ENCODE measurements at places on chromosomes 7 and 10.

- DNase-seq: no peak
Observed at GRCh38 chr7:125184801-125185200, 255.2 kb upstream of the POT1 start.

GRCh38 chr10:98396096-98397063, 18.6 kb downstream of the PYROXD2 start:
- DNase-seq: no peak

- no peak for DNase-seq
Observed at GRCh38 chr7:46139079-46139478, 218.0 kb upstream of the IGFBP3 start.

DNA sequence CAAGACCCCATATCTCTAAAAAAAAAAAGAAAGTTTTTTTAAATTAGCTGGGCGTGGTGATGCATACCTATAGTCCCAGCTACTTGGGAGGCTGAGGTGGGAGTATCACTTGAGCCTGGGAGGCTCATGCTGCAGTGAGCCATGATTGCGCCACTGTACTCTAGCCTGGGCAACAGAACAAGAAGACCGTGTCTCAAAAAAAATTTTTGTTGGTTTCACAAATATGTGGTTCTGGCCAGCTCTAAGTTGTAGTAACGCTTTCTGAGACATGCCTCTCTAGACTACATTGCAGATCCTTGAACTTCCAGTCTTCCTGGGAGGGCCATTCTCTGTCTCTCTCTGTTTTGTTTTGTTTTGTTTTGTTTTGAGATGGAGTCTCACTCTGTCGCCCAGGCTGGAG, 24.6 kb upstream of the RHBDD2 start:
- DNase-seq: no peak

- no peak for DNase-seq
Observed at GRCh38 chr7:98913612-98914011, 35.3 kb downstream of the TRRAP start.

DNA sequence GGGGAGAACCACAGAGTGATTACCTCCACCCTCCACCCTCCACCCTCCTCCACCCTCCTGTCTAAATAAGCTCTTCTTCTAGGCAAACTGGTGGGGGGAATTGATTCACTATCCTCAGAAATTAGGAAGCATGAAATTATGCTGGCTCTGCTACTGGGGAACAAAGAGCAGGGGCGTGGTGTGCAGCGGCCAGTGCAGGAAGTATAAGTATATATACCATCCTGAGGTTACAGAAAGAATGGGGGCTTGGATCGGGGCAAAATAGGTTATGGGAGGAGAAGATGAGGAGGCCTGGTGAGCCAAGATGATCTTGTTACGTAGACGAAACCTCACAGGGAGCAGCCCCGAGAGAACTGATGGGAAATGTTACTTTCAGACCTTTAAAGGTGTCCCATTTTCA, 49.1 kb downstream of the SYPL1 start:
- no peak for DNase-seq

GRCh38 chr7:47347346-47347745, 234.6 kb downstream of the TNS3 start:
- no peak for DNase-seq

GRCh38 chr7:16778476-16778875, 24.9 kb downstream of the TSPAN13 start:
- DNase-seq: no peak

DNA sequence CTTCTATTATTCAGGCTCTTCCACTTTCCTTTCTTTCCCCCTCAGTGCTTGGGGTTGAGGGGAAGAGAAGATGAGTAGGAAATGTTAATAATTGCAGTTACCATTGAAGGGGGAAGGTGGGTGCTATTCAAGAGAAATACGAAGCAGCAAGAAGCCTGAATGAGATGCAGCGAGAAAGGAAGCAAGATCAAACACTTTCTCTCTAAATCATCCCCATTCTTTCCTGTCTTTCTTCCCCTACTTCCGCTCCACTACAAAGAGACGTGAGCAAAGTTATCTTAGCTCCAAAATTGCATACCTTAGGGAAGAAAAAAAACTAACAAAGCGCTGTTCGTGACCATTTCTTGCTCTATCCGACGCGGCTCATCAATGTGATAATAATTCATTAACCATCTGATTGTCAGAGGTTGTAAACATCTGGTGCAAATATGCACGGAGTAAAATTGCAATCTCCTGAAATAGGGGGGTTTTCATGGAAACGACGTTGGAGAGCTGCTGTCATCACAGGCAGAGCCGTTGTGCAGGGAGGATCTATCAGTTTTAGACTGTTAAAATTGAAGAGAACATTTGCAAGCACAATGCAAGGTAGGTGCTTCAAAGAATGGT, 15.2 kb upstream of the PARD3 start:
- DNase-seq: no peak

DNA sequence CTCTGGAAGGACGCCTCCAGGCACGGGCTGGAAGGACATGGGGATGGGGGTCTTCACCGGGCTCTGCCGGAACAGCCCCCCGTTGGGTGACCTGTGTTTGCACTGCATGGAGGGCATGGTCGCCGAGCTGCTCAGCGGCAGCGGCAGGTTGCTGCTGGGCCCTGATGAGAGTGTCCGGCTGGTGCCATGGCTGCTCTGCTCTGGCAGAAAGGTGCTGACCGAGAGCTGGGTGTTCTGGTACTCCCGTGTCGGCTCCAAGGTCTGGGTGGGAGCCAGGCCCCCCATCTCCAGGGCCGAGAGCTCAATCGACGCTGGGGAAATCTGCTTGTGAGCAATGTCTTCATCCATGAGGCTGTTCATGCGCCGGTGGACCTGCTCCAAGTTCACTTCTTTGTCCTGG, 764.3 kb downstream of the GRID1 start:
- DNase-seq: no peak

- DNase-seq: peak; percentile 45
Observed at GRCh38 chr7:27834179-27834921, 94.4 kb downstream of the TAX1BP1 start.

DNA sequence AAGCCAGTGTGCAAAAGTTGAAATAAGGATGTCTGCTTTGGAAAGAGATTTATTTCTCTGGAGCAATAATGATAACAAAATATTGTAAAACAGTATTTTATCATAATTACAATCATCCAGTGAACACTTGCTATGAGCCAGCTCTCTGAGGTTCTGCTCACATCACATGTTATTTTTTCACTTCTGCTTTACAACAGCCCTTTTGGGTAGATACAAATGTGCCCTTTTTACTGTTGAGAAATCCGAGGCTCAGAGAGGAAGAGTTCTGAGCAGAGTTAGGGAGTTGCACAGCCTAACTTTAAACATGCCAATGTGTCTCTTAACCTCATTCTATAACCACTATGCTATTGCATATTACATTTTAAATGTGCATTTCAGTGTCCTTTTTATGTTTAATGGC, 232.6 kb upstream of the CDC14C start:
- DNase-seq: no peak

GRCh38 chr7:44162785-44163395, 21.8 kb upstream of the MYL7 start:
- no peak for DNase-seq

GRCh38 chr7:14394786-14395185, 405.3 kb upstream of the ETV1 start:
- DNase-seq: no peak

- DNase-seq: peak; percentile 49
Observed at GRCh38 chr7:4102231-4102841, 579.8 kb upstream of the FOXK1 start.

GRCh38 chr10:100253041-100253440, 14.4 kb downstream of the CWF19L1 start:
- no peak for DNase-seq

DNA sequence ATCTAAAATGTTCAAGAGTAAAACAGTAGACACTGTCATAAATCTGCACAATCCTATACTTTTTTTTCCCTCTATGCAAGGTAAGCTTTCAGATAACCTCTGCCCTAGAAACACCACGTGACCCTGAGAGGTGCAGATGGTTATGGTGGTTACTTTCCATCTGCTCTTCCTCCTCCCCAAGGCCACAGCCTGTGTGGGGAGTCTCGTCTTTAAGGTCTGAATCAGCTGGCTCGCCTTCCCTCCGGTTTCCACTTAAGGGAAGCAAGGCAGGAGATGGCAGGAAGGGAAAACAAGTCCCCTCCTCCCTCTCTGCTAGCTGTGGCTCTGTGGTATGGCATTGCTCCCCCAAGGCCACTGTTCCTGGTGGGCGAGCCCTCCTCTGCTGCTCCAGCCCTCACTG, 181.8 kb downstream of the GLI3 start:
- DNase-seq: no peak

DNA sequence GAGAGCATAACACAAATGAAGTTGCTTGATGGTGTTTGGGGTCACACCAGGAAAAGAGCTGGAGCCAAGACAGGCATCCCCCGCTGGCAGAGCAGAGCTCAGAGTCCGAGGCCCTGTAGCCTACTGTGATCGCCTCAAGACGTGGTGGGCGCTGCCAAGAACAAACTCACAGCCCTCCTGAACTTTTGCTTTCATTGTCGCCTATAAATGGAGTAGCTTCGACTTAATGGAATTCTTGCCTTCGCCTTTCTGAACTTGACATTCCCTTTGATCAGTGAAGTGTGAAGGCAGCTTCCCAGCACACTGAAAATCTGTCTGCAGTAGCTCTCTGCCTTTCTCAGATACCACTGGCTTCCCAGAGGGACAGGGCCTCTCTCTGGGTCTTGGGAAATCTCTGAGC, 21.3 kb downstream of the CPXM2 start:
- DNase-seq: peak; percentile 14

GRCh38 chr10:126598009-126598408, 72.5 kb downstream of the C10orf90 start:
- no peak for DNase-seq

- DNase-seq: no peak
Observed at GRCh38 chr7:271266-272107, 18.5 kb upstream of the FOXL3 start.

DNA sequence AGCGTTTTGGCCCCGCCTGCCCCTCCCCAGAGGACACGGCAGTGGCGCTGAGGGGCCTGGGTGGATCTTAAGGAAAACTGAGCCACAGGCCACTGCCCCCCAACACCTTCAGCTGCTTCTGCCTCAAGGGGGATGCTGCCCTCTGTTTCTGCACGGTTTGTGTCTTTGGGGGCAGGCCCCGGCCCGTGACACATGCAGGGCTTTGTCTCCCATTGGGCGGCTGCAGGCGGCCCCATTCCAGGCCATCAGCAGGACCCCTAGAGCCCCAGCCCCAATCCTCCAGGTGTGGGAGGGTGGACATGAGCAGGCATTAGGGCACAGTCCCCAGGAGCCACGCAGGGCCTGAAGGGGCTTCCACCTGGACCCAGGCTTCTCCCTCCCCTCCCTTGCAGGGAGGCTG, 25.3 kb upstream of the PPP2R2D start:
- DNase-seq: no peak

GRCh38 chr10:13414855-13415254, 66.8 kb upstream of the SEPHS1 start:
- no peak for DNase-seq

DNA sequence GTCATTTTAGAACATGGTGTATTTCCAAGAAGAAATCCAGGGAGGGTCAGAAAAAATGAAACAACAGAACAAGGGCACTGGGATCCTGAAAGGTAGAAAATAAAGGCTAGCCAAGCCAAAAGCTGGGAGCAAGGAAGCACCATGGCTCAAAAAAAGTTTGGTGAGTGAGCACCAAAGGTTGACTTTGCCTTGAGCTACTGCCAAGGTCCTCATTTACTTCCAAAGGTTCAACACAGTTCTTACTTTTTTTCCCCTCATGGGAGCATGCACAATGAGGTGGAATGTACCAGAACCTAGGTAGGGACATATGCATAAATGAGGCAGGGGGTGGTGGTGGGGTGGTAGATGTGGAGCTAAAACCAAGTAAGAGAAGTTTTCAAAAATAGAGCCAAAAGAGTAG, 182.8 kb downstream of the CPEB3 start:
- no peak for DNase-seq

- DNase-seq: no peak
Observed at GRCh38 chr10:77251297-77252013, 386.2 kb downstream of the KCNMA1 start.

- no peak for DNase-seq
Observed at GRCh38 chr7:43764039-43764761, 5.7 kb downstream of the BLVRA start.

- DNase-seq: peak; percentile 77
Observed at GRCh38 chr7:77991656-77992055, 193.1 kb downstream of the PHTF2 start.

DNA sequence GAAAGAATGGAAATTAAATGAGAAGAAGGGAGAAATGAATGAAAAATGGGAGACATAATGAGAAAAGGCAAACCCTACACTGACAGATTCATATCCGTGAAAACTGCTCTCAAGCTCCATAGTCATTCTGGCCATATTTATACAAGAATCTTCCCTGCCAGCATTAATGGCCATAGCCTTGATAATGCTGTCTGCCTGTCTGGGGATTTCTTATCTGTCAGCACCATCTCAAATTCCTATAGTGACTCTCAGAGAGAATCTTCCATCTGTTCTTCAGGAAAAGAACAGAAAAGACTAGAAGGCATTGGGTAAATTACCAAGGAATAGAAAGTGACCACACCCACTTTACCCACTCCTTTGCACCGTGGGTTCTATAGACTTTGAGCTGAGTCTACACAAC, 295.9 kb downstream of the PLXNA4 start:
- DNase-seq: no peak

- DNase-seq: no peak
Observed at GRCh38 chr7:27156508-27156898, at the start of gene HOXA7. HOXA7 (minus strand) TSS chr7:27156675; CDS start chr7:27156545, 130 bp downstream.

- DNase-seq: peak; percentile 83
Observed at GRCh38 chr7:7719236-7719635, 829 bp upstream of the RPA3 start.

- no peak for DNase-seq
Observed at GRCh38 chr7:28124413-28124812, 56.2 kb downstream of the JAZF1 start.

DNA sequence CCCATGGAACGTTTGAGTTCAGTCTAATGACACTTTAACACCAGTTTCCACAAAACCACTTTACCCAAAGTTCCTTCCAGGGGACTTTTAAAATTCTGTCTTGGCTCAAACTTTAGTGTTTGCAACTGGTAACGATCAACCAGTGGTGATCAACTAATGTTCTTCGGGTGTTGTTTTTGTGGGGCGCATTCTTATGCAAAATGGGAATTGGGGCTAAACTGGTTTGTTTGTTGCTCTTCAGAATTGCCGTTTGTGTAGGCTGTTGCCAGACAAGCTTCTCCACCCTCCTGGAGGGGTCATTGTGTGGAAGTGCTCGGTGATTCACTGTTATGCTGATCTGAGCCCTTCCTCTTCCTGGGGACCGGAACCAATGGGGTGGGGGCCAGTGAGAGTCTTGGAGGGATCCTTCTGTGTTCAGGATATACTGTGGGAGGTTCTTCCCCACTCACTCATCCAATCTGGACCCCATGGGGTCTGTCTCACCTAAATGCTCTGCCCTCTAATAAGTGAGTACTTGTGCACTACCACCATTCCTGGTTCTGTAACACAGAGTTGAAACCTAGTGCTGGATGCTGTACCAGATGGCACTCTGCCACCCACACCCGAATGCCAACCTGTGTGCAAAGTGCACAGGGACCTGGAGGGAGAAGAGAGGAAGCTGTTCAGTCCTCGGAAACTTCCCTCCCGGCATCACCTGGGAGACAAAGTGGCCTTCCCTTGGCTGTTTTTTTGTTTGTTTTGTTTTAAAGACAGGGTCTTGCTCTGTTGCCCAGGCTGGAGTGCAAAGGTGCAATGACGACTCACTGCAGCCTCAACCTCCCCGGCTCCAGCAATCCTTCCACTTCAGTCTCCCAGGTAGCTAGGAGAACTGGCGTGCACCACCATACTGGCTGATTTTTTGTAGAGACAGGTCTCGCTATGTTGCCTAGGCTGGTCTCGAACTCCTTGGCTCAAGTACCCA, 2.1 kb downstream of the NFE2L3 start:
- no peak for DNase-seq

- no peak for DNase-seq
Observed at GRCh38 chr7:40306596-40306995, 171.8 kb downstream of the SUGCT start.

- no peak for DNase-seq
Observed at GRCh38 chr10:27464993-27465392, 39.1 kb upstream of the RAB18 start.

All from DMS79 treated with DMSO at 0.1 percent for 48 hours (cell line).